Astrocyte (in vitro differentiated cells and primary cell): ENCODE measurements at places on chromosomes 3 and 15.
A peak's percentile ranks its signal among the peaks of the same experiment; 100 is the strongest.

GRCh38 chr3:53114412-53115074, 15.7 kb downstream of the RFT1 start:
- peak; percentile 29 for DNase-seq

GRCh38 chr3:149368201-149368673, 9.2 kb downstream of the TM4SF1 start:
- DNase-seq, result no peak

DNA sequence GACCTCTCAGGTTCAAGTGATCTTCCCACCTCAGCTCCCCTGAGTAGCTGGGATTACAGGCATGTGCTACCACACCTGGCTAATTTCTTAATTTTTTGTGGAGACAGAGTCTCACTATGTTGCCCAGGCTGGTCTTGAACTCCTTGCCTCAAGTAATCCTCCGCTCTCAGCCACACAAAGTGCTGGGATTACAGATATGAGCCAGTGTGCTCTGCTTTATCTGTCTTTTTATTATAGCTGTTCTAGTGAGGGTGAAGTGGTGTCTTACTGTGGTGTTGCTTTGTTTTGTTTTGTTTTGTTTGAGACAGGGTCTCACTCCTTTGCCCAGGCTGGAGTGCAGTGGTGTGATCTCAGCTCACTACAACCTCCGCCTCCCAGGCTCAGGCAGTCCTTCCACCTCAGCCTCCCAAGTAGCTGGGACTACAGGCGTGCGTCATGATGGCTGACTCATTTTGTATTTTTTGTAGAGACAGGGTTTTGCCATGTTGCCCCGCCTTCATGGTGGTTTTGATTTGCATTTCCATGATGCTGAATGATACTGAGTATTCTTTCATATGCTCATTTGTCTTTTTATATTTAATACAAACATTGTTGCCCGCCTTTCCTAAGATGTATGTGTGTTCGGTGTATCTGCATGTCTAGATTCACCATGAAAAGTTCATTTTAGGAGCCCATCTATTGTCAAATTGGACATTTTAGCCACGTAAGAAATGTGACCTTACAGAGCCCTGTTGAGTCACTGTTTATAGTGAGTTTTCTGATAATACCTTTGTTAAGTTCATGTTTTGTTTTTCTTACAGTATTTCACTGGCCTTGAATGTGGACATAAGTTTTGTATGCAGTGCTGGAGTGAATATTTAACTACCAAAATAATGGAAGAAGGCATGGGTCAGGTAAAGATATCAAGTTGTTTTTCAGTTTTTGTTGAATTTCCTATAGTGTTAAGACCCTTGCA, 80.6 kb downstream of the ARIH1 start:
- DNase-seq, result peak; percentile 85

DNA sequence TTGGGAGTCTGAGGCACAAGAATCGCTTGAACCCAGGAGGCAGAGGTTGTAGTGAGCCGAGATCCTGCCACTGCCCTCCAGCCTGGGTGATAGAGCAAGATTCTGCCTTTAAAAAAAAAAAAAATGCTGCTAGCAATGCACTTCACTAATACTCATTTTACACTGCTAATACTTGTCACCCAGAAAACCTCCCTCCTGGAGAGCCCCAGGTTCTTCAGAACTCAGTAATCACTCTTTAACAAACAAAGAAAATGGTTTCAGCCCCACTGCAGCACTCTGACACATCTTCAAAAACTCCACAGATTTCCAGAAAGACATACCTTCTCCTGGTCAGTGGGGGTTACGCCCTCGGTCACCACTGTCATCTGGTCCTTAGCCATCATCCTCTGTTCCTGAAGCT, 366.7 kb downstream of the SHQ1 start:
- no peak for DNase-seq

DNA sequence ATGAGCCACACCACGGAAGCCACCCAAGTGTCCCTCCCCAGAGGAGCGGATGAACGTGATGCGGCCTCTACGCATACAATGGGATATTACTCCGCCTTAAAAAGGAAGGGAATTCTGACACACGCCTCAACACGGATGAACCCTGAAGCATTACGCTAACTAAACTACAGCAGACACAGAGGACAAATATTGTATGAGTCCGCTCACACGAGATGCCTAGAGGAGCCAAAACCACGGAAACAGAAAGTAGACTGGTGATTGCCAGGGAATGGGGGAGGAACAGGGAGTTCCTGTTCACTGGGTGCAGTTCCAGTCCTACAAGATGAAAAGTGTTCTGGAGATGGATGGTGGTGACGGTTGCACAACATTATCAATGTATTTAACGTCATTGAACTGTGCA, 32.7 kb downstream of the SRGAP3 start:
- peak; percentile 23 for DNase-seq
